ENCODE measurements at places on chromosomes 12 and 14.

DNA sequence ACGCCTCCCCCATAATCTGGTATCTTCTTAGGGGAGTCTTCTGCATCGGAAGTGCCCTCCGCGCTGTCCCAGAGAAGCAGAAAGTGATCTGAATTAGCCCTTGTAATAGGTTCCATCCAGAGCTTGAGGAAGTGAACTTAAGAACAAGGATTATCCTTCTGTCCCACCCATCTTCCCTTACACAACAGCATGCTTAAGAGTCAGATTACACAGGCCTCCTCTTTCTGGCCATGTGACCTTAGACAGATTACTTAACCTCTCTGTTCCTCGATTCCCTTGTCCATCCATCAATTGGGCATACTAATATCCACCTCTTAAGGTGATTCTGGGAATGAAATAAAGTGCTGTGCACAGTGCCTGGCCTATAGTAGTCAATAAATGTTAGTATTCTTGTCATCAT, 11.4 kb downstream of the CABP1 start:
- DNase-seq: no peak

GRCh38 chr12:107788281-107788680, 13.8 kb downstream of the ASCL4 start:
- DNase-seq: no peak

DNA sequence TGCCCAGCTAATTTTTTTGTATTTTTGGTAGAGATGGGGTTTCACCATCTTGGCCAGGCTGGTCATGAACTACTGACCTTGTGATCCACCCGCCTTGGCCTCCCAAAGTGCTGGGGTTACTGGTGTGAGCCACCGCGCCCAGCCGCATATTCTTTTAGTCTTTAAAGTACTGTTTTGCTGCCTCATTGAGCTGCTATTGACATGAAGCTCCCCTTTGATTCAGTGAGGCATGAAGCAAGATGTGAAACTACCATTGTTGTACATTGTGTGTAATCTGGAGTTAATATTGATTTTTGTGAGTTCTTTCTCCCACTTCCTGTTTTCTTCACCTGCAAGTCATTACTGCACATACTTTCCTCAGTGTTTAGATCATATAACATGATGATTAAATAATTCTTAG, 80.8 kb downstream of the MNAT1 start:
- no peak for DNase-seq

GRCh38 chr14:24253936-24254335, 9.0 kb downstream of the TGM1 start:
- no peak for DNase-seq

DNA sequence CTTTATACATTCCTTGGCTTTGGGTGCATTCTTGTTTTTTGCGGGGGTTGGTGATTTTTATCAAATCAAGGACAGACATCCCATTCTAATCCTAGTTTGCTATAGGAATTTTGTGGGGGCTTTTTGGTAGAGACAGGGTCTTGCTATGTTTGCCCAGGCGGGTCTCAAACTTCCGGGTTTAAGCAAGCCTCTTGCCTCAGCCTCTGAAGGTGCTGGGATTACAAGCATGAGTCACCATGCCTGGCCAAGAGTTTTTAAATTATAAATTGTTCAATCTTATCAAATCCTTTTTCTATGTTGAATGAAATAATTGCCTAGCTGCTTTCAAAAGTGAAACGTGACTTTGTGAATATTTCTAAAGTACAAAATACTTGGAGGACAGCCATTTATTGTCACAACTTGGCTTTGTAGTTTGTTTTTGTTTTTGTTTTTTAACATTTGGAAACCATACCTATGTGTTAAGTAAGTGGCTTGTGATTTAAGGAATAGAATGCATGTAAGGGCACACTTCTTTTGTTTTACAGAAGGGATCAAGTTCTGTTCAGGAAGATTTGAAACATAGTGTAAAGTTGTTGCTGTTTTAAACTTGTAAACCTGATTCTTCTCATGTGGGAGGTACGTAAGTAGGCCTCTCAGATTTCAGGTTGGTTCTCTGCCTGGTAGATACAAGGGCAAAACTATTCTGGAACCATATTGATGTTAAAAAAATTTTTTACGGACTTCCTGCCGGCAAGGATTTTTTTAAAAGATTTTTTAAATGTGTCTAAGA, 13.4 kb downstream of the MARK3 start:
- no peak for DNase-seq

DNA sequence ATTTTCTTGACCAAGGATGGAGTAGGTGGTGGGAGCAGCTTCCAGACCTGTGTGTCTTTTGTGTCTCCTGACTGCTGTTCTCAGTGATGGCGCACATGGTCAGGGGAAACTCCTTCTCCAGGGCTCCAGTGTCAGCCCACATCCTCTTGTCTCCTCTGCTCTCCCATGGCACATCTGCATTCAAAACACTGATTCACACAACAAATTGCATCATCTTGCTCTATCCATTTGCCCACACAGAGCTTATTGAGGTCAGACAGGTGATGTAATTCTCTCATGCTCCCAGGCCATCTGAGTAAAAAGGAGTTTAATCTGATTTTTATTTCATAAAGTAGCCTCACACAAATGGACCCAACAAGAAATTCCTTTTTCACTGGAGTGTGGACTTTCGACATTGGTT, 21.8 kb upstream of the TMEM132C start:
- DNase-seq: no peak

DNA sequence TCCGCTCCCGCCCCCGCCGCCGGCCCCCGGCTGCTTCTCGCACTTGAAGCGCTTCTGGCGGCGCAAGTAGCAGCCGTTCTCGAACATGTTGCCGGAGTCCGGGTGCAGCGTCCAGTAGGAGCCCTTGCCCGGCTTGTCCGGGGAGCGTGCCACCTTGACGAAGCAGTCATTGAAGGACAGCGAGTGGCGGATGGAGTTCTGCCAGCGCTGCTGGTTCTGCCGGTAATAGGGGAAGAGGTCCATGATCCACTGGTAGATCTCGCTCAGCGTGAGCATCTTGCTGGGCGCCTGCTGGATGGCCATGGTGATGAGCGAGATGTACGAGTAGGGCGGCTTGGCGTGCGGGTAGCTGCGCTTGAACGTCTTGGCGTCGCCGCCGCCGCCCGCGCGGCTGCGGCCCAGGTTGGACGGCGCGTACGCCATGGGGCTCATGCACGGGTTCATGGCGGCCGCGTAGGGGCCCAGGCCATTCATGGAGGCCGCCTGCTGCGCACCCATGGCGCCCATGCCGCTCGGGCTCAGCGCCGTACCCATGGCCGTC, 3.0 kb downstream of the FOXA1 start:
- DNase-seq: no peak

GRCh38 chr14:93263416-93263815, 56.4 kb downstream of the UBR7 start:
- no peak for DNase-seq

GRCh38 chr14:91230397-91231035, 14.0 kb downstream of the GPR68 start:
- peak; percentile 62 for DNase-seq

DNA sequence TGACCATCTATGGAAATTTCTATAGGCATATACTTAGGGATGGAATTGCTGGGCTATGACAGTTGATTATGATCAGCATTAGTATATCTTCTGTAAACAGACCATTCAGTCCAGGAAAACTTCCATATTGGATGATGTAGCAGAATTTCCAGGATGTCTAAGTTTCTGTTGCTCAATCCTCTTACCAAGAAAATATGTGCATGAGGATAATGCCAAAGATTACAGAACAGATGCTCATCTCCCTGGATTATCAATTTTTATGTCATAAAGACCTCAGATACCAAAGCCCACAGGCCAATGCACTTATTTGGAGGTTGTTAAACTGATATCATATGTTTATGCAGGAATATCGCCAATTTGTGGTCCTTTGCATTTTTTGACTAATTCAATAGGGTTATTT, 354.4 kb upstream of the FLRT2 start:
- no peak for DNase-seq

All from activated CD4-positive, alpha-beta T cell treated with anti-CD3 and anti-CD28 coated beads, Interleukin-2, Interleukin-4, amounts not matched to agents 100 ng/mL and 50 ng/mL, durations not matched to agents 16 hours and 8 hours (primary cell).